Hepatic stellate cell (primary cell): ENCODE measurements at places on chromosomes 3 and 15.

DNA sequence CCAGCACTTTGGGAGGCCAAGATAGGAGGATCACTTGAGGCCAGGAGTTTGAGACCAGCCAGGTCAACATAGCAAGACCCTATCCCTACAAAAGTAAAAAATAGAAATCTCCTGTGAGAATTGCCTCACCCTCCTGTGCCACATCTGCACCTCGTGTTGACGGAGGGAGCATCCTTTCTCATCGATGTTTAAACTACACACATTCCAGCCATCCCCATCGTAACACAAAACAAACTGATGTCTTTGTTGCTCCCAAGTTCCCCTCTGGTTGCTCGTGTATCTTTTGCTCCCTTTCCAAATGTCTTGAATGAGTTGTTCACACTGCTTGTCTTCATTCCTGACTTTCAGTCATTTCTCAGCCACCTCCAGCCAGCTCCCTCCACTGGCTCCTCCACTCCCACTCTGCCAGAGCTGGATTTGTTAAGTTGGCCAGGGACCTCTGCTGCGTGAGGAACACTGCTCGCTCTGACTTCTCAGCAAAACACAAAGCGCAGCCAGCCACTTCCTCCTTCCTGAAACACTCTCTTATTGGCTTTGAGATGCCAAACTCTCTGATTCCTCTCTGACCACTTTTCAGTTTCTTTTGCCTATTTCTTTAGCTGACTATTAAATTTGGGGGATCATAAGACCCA is 53.6 kb upstream of the ATP13A3 start:
- DNase-seq = no peak

DNA sequence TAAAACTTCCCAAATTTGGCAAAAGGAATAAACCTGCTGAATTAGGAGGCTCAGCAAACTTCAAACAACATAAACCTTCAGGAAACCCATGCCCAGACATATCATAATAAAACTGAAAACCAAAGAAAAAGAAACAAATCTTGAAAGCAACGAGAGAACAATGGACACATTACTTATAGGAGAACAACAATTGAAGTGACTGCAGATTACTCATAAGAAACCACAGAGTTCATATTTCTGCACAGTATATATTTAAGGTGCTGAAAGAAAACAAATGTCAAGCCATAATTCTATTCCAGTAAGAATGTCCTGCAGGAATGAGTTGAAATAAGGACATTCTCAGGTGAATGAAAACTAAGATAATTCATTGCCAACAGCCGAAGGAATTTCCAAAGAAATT is 80.8 kb upstream of the PROK2 start:
- no peak for DNase-seq

DNA sequence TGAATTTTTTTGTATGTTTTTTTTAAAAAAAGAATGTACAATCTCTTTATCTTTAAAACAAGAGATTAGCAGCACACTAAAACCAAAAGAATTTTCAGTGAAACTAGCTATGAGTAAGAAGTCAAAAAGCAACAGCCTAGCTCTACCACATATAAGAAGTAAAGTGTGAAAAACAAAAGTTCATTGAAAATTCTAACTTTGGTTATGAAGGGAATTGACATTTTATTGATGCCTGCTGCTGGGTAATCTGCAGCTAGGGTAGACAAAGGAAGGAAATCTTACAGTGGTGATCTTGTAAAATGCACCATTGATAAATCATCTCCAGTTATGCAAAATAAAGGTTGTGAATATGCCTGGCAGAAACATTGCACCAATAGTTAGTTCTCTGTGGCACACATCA is 37.8 kb upstream of the FOXB1 start:
- DNase-seq = no peak

DNA sequence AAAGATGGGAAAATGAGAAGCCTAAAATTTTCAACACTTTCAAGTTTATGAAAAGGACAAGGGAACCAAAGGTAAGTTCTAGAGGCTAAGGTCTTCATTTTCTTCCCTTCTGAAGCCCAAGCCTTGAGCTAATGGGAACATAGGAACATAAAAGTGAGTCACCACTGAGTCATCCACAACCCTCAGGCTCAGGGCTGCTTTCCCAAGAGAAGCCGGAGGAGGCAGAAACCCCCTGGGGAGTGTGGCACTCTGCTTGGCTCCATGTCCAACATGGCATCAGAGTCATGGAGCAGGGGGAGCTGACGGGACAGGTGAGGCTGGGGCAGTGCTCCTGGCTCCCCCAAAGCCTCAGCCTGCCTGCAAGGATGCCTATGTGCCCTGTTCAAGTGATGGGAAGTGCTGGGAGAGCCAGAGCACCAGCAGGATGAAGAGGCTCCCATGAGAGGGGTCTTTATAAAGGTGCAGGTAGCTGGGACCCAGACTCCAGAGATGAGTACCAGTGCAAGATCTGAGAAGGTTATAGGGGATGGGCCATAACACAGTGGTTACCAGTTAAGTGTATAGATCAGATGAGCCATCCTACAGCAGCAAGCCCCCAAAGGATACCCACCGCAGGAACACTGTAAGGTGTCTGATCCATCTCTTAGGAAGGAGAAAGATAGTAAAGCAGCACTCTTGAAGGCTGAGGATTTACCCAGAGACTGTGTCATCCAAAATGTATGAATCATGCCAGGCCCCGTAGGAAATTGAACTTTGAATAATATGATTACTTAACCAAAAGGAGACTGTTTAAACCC is 31.8 kb upstream of the RYR3 start:
- peak; percentile 52 for DNase-seq

GRCh38 chr3:46749129-46749528 is 31.5 kb upstream of the PRSS50 start:
- no peak for DNase-seq

GRCh38 chr3:2041931-2042330 is 56.7 kb upstream of the CNTN4 start:
- no peak for DNase-seq

DNA sequence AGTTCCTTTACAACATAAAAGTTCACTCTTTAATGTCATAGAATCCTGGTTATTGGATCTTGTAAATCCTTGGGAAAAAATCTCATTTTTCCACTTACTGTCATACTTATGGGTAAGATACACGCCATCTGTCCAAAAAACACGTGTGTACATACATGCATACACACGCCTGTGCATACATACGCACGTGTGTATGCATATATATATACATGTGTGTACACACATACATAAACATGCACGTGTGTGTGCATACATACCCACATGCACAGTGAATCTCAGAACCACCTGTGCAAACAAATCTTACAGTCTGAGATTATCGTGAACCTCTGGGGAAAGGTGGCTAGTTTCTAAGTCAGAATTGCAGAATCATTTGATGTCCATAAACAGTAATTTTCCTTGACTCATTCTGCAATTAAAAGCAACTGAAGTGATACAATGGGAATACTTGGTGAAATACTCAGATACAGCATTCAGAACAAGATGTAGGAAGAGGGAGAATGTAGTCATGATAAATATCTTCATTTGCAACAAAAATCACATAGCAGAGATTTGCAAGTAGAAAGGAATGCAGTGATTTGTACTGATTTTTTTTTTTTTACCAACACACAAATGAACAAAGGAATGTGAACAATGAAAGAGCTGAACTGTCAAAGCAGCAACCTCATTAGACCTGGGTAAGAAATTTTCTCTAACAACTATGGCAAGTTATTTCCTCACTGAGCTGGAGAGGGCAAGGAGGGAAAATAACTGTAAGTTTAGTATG is 160.6 kb upstream of the POU1F1 start:
- DNase-seq = no peak

GRCh38 chr15:71595846-71596553 is 214.4 kb upstream of the NR2E3 start:
- DNase-seq = peak; percentile 24

- DNase-seq = peak; percentile 62
Measured at GRCh38 chr15:25734680-25735355, 128.3 kb downstream of the ATP10A start.

- DNase-seq = no peak
Measured at GRCh38 chr3:90011596-90011995, 904.2 kb downstream of the EPHA3 start.

GRCh38 chr15:58947179-58947578 is 13.7 kb upstream of the SLTM start:
- no peak for DNase-seq

GRCh38 chr3:65996589-65996988 is 42.1 kb downstream of the MAGI1 start:
- no peak for DNase-seq

- no peak for DNase-seq
Measured at GRCh38 chr3:128420720-128421438, 45.8 kb downstream of the DNAJB8 start.

GRCh38 chr3:23077126-23077525 is 126.0 kb upstream of the UBE2E2 start:
- DNase-seq = no peak

DNA sequence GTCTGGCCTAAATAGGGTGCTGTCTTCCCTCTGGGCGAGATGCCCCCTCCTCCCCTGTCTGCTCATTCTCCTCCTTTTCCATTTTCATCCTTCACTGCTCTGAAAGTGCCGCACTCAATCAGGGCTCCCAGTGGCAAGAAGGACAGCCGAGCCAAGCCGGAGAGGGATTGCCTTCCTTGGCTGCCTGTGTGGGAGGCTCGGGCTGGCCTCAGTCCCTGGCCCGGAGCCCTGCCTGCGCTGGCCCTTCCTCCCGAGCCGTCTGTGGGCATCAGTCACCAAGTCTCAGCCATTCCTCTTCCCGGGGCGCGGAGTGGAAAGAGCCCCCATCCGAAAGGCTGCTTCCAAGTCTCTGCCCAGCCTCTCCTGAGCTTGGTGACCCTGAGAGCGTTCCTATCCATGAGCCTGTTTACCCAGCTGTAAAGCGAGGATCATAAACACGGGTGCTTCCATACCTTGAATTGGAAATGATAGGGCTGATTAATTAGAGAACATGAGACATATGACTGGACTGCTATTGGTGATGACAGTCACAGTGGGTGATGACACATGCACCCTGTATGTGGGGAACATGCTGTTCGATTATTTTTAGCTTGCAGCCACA is 59.1 kb upstream of the TLE3 start:
- peak; percentile 60 for DNase-seq

DNA sequence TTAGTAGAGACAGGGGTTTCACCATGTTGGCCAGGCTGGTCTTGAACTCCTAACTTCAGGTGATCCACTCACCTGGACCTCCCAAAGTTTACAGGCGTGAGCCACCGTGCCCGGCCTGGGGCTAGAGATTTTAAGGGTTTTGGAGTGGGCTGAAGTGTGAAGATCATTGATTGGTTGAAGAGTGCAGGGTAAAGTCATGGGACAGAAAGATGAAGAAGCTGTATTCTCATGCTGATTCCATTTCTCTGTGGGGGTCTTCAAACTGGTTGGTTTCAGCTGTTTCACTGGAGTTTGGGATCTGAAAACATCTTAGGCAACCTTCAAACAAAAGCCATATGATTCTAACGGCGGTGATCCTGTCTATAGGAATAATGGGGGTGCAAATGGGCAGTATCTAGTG is 52.1 kb downstream of the GATM start:
- no peak for DNase-seq

DNA sequence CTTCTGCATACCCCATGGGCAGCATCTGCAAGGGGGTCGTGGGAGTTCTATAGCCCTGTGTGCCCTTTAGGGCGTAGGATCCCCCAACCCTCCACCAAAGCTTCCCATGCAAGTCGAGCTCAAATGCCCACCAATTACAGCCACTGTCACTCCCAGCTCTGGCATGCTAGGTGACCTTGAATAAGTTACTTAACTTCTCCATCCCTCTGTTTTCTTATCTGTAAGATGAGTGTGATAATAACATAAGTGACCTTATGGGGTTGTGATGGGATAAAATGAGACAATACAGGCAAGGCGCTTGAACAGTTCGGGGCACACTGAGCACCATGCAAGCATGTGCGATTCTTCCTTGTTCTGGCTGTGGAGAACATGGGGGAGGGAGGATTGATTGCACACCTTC is 74.8 kb upstream of the POMGNT2 start:
- DNase-seq = no peak

- DNase-seq = no peak
Measured at GRCh38 chr15:70336425-70337009, 238.8 kb upstream of the TLE3 start.

GRCh38 chr3:11434017-11434526 is 161.9 kb downstream of the ATG7 start:
- DNase-seq = no peak

- DNase-seq = no peak
Measured at GRCh38 chr3:185473290-185473815, 25.5 kb downstream of the TMEM41A start.

DNA sequence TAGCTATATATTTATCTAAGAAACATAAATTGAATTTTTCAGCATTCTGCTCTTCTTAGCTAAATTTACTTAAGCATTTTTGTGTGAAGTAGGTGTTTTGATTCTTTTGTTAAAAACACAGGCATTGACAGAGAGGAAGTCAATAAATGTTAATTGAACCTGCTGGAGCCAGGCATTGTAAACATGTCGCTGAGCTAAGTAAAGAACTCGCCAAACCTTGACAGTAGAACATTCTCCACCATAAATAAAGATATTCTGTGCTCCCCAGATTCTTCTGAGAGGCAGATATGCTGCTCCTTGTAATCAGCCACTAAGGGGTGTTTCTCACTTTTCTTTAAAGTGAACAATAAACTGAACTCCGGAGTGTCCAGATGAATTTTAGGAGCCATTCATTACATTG is 38.4 kb downstream of the SYNM start:
- no peak for DNase-seq

DNA sequence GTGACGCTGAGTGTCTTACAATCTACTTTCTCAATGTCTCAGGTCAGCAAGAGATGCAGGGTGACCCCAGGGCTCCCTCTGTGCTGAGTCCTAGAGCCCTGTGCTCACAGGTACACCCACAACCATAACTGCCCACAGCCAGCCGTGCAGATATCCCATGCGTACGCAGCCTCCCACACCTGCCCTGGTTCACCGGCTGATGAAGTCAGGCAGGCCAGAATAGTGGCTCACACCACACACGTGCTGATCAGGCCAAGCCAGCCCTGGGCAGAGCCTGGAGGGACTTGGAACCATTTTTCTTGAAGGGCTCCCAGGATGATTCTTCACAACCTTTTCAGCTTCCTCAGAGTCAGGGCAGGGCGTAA is 63.6 kb upstream of the RPL32 start:
- no peak for DNase-seq

DNA sequence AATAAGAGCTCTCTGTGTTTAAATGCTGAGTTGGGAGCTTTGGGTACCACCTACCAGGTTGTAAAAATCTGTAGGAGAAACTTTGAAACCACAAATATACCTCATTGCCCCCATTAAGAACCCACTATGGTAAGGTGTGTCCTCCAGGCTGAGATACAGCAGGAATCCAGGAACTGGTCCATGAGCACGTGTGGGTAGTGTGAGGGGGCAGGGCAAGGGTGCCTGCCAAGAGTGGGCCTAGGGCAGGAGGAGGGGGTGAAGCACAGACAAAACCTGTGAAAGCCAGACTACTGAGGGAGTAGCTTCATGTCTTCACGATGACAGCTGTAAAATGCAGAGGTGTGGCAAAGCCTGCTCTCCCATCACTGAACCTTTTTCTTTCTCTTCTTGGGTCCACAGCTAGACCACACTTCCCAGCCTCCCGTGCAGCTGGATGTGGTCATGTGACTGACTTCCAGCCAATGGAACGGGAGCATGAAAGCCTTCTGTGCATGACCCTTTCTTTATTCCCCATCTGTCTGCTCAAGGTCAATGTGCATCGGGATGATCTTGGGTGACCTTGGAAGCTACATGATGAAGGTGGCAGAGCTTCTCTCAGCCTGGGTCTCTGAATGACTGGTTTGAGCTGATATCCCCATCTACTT is 51.1 kb upstream of the POMGNT2 start:
- DNase-seq = no peak
